ENCODE measurements at places on chromosomes 11 and 22.

DNA sequence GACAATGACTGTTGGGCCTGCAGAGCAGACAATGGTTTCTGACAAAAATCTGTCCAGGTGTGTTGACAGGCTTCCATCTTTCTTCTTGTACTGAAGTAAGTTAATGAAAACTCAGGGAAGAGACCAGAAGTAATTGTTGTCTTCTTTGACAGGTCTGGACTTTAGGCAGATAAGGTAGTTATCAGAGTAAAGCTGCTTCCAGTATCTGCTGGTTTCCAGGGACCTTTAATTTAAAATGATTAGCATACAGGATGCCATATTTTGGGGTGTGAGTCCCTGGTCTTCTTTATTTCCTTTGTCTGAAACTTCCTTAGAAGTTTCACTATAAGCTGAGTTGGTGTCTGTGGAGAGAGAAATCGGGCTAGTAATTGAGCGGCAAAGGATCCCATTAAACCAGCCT lies 1.4 kb downstream of the TMX2 start:
- DNase-seq = no peak

DNA sequence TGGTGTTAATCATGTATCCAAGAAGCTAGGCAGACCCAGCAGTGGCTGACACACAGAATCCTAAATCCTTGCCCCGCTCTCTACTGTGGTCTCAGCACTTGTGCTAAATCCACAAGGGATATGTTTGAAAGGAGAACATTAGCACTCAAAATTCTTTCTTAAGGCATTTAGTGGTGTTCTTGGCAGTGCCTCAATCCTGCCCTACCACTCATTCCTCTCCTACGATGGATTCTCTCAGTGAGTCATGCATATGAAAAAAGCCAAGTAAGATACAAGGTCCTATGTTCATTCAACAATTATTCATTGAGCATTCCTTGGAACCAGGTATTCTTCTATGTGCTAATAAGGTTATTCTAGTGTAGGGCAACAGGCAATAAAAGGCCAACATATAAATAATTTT lies 31.2 kb downstream of the RRP8 start:
- no peak for DNase-seq

GRCh38 chr11:43907028-43907975 lies 26.7 kb downstream of the ALKBH3 start:
- DNase-seq = no peak

- DNase-seq = no peak
Measured at GRCh38 chr11:133366147-133366546, 166.2 kb downstream of the OPCML start.

- no peak for DNase-seq
Measured at GRCh38 chr11:102448869-102449224, 3.7 kb downstream of the TMEM123 start.

DNA sequence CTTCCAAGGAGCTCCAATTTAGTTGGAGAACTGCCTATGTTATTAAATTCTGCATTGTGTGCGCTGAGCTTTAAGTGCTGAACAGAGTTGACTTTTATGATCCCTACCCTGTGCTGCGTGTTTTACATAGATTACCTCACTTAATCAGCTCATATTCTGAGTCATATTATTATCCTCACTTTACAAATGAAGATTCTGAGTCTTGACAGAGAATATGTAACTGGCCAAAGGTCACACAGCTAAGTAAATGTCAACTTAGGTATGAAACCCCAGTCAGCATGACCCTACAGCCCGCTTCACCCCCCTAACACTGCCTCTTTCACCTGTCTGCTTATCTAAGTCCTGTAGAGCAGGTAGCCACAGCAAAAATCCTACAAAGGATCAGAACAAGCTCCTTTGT lies 19.8 kb upstream of the TMPRSS5 start:
- DNase-seq = no peak

- DNase-seq = no peak
Measured at GRCh38 chr11:14320020-14320419, 39.0 kb downstream of the RRAS2 start.
